ENCODE measurements at places on chromosomes 13 and 19.

GRCh38 chr13:92896842-92897241, 329.8 kb upstream of the GPC6 start:
- DNase-seq = no peak

DNA sequence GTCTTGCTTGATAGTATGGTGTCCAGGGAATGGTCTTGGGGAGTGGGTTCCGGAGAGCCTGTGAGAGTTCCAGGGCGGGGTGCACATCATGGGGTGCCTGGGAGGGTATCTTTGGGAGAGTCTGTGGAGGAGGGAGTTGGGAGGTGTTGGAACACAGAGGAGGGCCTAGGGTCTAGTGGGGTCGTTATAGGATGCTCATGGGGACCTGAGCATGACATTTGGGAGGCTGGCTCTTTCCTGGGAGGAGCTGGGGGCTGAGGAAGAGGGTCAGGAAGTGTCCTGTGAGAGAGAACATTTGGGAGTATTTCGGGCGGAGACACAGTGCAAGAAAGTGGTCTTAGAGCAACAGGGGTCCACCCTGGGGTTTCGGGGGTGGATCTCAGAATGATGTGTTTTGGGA, 2.7 kb downstream of the ACTL9 start:
- DNase-seq = no peak

GRCh38 chr13:108267347-108267746, 2.2 kb upstream of the TNFSF13B start:
- DNase-seq = no peak

DNA sequence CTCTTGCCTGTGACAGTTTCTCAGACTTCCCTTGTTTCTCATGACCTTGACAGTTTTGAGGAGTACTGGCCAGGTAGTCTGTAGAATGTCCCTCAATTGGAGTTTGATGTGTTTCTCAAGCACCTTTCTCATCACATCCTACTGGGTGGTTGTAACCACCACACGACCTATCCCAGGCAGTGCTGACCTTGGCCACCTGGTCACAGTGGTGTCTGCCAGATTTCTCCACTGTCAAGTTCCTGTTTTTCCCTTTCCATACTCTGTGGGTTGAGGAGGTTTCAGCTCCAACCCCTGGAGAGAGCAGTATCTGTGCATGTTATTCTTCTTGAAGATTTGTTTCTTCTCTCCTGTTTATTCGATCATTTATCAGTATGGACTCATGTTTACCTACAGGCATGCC, 8.4 kb upstream of the UPF3A start:
- DNase-seq = no peak

DNA sequence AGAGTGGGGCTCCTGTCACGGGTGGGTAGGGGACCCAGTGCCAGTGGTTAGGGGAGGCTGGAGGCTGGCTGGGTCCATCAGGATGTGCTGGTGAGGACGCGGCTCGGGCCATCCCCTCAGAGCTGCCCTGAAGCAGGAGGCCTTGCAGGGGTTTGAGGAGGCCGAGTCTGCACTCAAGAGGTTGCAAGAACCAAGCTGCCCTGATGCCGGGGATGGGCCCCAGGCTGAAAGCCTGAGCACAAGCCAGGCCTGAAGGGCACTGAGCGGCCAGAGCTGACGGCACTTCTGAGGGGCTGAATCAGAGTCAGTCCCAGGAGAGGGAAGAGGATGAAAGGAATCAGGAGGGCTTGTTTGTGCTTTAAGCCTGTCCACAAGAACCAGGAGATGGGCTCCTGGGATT, 92.9 kb downstream of the RGCC start:
- no peak for DNase-seq

DNA sequence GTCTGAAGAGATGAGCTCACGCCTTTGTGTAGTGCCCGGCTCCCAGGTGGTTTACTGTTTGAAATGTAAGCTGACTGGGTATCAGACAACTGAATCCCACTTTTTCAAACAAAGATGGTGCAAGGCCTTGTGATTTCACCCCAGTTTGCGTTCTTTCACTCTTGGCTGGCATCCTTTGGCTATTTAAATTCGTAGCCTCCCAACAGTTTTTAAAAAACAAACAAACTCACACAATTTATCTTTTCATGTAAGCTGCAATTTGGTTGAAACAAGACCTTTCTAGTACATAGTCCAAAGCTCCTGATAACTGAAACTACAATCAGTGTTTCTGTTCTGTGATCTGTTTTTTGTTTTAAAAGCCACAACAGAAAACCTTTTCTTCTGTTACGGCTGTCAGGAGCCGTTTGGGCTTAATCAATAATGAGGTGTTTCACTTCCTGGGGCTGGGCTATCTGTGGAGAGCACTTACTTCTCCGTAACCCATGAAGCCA, 65.1 kb upstream of the NPAS1 start:
- no peak for DNase-seq

GRCh38 chr19:17220207-17220758, 5.1 kb downstream of the USE1 start:
- no peak for DNase-seq

DNA sequence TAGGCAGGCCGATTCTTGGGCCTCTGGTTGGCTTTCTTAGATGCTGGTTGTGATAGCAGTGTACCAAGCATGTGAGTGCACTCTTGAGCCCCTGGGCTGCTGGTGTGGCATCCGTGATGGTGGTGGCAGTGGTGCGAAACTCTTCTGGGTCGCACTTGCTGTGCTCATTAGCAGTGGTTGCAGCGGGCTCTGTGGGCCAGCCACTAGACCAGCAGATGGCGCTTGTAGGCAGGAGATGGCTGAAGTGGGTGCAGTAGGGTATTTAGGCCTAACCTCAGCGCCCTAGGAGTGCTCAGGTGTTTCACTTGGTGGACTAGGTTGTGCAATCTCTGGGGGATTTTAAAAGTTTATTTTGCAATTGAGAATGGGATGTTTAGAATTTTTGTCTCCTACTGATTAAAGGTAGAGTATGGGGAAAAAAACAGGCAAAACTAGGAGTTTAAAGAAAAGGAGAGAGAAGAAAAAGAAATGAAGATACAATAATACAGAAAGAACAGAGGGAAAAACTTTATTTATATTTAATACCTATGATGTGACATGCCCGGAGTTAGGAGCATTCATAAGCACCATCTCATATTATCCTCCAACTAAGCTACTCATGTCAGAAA, 4.3 kb upstream of the ZNF17 start:
- peak; percentile 62 for DNase-seq

DNA sequence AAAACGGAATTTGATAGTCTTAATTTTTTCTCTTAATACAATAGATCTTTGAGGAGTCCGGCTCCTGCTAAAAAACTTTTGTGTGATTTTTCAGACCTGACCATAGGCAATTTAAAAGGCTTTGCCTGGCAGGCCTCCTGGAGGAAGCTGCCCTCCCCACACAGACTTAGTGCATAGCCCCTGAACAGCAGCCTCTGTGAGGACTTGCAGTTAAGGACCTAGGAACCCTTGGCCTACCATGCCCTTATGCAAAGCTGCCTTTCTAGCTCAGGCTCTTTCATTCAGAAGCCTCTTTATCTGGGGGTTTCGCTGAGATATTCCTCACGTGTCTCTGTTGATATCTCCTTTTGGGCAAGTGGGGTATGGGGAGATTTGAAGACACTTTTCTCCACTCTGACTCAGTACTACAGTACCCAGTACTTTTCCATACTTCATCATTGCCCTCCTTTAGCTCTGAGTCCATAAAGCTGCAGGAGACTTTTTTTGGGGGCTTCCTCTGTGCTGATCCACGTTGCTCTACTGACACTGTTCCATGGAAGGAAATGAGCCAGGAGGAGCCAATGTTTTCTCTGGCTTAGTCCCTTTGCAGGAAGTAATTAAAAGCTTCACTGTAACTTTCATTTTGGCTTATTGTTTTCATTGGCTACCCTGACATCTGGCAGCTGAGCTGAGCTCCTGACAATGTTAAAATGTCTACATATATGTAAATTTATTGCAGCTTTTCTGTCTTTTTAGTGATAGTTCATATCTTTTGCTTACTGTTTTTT, 283.1 kb downstream of the TDRD3 start:
- DNase-seq = no peak

GRCh38 chr13:19618977-19619376, 14.5 kb upstream of the MPHOSPH8 start:
- DNase-seq = no peak

All from stimulated activated CD4-positive, alpha-beta T cell treated with anti-CD3 and anti-CD28 coated beads, Interleukin-12 subunit alpha, Interleukin-12 subunit beta, amount 100 ng/mL, for 4 hours (primary cell).